ENCODE measurements at places on chromosomes 6 and 20. TPM values are rescaled to one million over a fixed set of nuclear protein-coding genes. Genes with fewer than 3 reads are reported as not detected.
A peak's percentile ranks its signal among the peaks of the same experiment; 100 is the strongest.

DNA sequence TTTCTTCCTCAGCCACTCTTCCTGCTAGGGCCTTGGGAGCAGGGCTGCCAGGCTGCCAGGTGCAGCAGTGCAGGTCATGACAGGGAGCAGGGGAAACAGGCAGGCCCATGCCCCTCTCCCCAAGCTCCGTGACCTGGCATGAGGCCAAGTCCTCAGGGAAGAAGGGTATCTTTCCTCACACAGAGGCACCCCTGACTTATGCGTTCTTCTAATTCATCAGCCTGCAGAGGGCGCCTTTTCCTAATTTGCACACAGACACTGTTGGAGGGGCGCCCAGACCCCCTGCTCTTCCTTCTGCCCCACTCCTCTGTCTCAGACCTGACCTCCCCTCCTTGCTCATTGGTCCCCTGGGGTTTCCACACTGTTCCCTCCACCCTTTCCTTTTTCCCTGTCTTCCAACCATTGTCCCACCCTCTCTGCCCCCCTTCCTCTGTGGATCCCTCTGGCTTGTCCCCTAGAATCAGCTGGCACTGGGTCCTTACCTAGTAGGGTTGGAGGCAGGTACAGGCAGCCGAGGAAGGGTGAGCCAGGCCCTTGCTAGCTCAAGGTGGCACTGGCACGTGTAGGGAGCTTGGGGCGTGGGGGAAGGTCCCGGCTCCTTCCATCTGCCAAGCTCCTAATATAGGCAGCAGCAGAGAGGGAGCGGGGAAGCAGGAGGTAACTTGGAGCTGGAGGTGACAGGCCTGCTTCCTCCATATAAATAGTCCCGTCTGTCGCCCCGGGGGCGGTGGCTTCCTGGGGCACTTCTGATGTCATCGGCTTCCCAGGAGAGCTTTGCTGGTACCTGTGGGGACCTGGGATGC, 154.9 kb upstream of the MLN start:
- no peak for DNase-seq
- peaks cover 4% of the 10 kb centered on the region for H3K27me3 ChIP-seq
- H3K36me3 ChIP-seq, result no peaks in the 10 kb centered on the region
- H3K4me1 ChIP-seq, result no peaks in the 10 kb centered on the region

GRCh38 chr20:58440021-58440767, 51.2 kb downstream of the VAPB start:
- H3K27ac ChIP-seq, result no peak overlapping the region
- DNase-seq, result no peak

- H3K27me3 ChIP-seq, result no peaks in the 10 kb centered on the region
- H3K36me3 ChIP-seq, result no peaks in the 10 kb centered on the region
- H3K27ac ChIP-seq, result no peak overlapping the region
- DNase-seq, result no peak
Measured at GRCh38 chr6:79180052-79180451, 54.4 kb downstream of the HMGN3 start.

DIDO1 gene
- total RNA-seq, result 54.6 TPM

- DNase-seq, result no peak
- H3K36me3 ChIP-seq, result peaks cover 52% of the 10 kb centered on the region
- H3K27me3 ChIP-seq, result no peaks in the 10 kb centered on the region
- peak overlapping the region; percentile 82 for H3K4me3 ChIP-seq
- H3K27ac ChIP-seq, result peak overlapping the region; percentile 93
Measured at GRCh38 chr20:35698298-35699126, 640 bp downstream of the NFS1 start.

DEFB129 gene
- total RNA-seq, result not detected

DNA sequence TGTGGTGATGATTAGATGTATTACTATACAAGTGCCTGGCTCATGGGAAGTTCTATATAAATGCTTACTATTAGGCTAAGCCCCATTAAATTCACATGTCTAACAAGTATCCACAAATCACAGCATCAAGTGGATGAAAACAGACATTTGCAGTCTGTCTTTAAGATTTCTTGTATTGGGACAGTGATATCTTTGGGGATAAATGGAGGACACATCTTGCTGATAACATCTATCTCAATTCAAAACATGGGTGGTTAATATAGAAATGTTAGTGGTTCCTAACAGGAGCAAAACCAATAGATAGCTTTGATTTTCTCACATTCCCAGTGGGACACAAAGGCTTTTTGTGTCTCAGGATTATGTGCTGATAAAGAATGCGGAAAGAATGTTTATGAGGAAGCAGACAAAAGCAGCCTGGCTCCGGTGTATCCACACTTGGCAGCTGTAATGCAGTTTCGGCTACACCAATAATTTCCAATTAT, 29.3 kb downstream of the PTPRK start:
- no peaks in the 10 kb centered on the region for H3K36me3 ChIP-seq
- no peaks in the 10 kb centered on the region for H3K27me3 ChIP-seq
- DNase-seq, result no peak
- peak overlapping the region; percentile 37 for H3K4me3 ChIP-seq

DNA sequence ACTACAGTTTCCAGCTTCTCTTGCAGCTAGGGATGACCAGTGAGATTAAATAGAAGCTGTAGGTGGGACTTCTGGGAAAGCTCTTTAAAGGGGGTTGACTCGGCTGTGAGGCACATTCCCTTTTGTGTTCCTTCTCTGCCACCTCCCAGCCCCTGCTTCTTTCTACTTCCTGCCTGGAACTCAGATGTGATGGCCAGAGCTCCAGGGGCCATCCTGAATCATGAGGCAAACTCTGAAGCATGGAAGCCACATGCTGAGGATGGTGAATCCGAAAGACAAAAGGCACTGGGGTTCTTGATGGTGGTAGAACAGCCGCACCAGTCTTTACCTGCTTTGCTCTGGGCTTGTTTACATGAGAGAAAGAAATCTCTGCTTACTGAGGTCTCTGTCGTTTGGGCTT, 9.1 kb downstream of the CEBPB start:
- peaks cover 5% of the 10 kb centered on the region for H3K36me3 ChIP-seq
- H3K4me1 ChIP-seq, result peaks cover 13% of the 10 kb centered on the region
- H3K27me3 ChIP-seq, result no peaks in the 10 kb centered on the region
- no peak overlapping the region for H3K4me3 ChIP-seq
- no peak for DNase-seq
- H3K27ac ChIP-seq, result no peak overlapping the region

FAM184A gene
- 15.9 TPM for total RNA-seq

- peaks cover 45% of the 10 kb centered on the region for H3K4me1 ChIP-seq
- H3K27ac ChIP-seq, result peak overlapping the region; percentile 92
- H3K4me3 ChIP-seq, result peak overlapping the region; percentile 86
- no peaks in the 10 kb centered on the region for H3K27me3 ChIP-seq
- H3K36me3 ChIP-seq, result peaks cover 63% of the 10 kb centered on the region
Measured at GRCh38 chr20:59032713-59033059, 551 bp upstream of the ATP5F1E start.

- peak; percentile 79 for DNase-seq
- H3K27ac ChIP-seq, result peak within 1 kb of the TSS; percentile 91
- peaks cover 32% of the 10 kb centered on the region for H3K4me1 ChIP-seq
- peak within 1 kb of the TSS; percentile 61 for H3K4me3 ChIP-seq
- H3K36me3 ChIP-seq, result no peaks in the 10 kb centered on the region
Measured at GRCh38 chr6:131950767-131951575, at the start of gene CCN2. Gene CCN2, minus strand, starts transcription at chr6:131951372. Its CDS starts 200 bp downstream, at chr6:131951172.

DNA sequence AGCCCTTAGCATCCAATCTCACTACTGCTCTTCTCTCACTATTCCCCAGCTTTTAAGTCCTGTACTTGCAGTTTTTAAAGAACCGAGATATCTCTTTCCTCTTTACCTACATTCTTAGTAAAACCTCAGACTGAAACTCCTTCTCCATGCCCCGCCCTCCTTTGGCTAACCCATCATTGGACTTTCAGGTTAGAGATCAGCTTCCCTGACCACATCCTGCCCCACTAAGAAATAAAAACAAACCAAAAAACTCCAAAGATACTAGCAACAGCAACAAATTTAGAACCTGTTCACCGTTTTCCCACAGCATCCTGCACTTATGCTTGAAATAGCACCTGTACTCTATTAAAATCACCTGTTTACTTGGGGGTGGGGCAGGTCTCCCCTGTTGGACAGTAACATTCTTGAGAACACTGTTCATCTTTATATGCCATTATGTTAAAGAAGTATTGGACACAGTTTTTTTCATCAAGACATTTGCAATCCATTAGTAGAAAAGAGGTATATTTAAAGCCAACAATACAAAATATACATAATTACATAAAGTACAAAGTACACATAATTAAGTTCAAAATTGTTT, 16.3 kb upstream of the SMAP1 start:
- no peak overlapping the region for H3K27ac ChIP-seq
- no peak for DNase-seq
- no peaks in the 10 kb centered on the region for H3K36me3 ChIP-seq
- no peaks in the 10 kb centered on the region for H3K4me1 ChIP-seq

- H3K4me1 ChIP-seq, result peaks cover 18% of the 10 kb centered on the region
- H3K27me3 ChIP-seq, result no peaks in the 10 kb centered on the region
- H3K36me3 ChIP-seq, result no peaks in the 10 kb centered on the region
- no peak overlapping the region for H3K4me3 ChIP-seq
- peak overlapping the region; percentile 61 for H3K27ac ChIP-seq
Measured at GRCh38 chr20:59047938-59048680, 5.5 kb upstream of the PRELID3B start.

TAB2 gene
- total RNA-seq, result 60.9 TPM

- no peaks in the 10 kb centered on the region for H3K27me3 ChIP-seq
- no peak for DNase-seq
- H3K36me3 ChIP-seq, result peaks cover 48% of the 10 kb centered on the region
- no peak overlapping the region for H3K4me3 ChIP-seq
Measured at GRCh38 chr6:160013987-160014868, 45.3 kb downstream of the IGF2R start.

- H3K36me3 ChIP-seq, result no peaks in the 10 kb centered on the region
- H3K4me3 ChIP-seq, result no peak overlapping the region
- H3K27ac ChIP-seq, result no peak overlapping the region
- no peak for DNase-seq
- H3K4me1 ChIP-seq, result no peaks in the 10 kb centered on the region
Measured at GRCh38 chr6:112522587-112522986, 175.5 kb downstream of the RFPL4B start.

DNA sequence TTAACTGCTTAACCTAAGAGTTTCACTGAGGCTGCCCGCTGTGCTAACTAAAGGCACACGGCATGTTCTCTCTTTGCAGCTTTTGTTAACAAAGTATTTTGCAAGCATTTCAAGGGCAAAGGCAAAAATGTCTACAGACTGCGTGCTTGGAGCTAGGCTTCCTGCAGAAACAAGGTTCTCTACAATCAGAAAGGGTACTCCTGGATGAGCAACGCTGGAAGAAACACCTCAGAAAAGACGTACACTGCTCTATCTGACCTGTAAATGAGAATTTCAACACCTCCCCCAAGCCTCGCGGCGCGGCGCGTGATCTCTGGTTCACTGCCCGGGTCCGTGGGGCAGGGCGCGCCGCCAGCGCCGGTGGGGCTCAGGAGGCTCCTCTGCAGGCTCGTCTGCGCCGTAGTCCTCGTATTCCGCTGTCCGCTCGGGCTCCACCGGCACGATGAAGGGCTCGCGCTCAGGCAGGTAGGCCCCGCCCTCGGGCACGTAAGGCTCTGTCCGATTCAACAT, 120.9 kb downstream of the COL12A1 start:
- no peaks in the 10 kb centered on the region for H3K4me1 ChIP-seq
- no peaks in the 10 kb centered on the region for H3K36me3 ChIP-seq
- peak; percentile 58 for DNase-seq
- H3K27ac ChIP-seq, result no peak overlapping the region
- H3K4me3 ChIP-seq, result peak overlapping the region; percentile 40

- no peaks in the 10 kb centered on the region for H3K4me1 ChIP-seq
- H3K36me3 ChIP-seq, result no peaks in the 10 kb centered on the region
- DNase-seq, result no peak
- no peak overlapping the region for H3K27ac ChIP-seq
Measured at GRCh38 chr6:72720464-72720863, 98.6 kb downstream of the KCNQ5 start.

DNA sequence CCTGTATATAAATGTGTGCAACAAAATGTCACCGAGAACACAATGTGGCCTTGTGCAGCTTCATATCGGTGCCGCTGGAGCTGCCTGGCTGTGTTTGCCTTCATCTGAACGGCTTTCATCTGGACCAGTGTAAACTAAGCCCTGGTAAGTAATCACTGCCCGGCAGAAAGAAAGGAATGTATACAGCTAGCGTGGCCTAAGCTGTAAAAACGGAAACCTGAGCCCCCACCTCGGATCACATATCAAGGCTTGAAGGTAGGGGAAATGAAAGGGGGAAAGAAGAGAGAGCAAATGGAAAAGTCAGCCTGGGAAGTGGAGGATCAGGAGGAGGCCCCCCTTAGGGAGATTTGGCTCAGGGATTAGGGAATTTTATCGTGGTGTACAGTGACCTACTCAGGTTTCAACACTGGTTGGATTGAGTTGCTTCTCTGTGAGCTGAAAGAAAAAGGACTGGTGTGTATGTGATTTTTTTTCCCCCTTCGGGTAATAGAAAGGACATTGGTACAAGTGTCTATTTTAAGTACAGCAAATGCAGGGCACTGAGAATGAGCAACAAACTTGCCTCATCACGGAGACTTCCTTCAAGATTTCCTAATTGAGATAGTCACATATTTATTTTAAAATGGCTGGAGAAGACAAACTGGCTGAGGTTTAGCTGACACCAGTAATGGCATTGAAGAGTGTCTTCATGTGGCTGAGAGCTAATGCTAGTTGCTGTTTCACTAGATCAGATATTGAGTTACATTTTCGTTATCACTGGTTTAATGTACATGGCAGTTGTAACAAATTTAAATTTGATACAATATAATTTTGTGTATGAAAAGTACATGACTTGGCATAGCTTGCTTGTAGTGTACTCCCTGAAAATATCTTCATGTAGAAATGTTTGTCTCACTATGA, 3.5 kb downstream of the SOBP start:
- no peak for DNase-seq
- peaks cover 63% of the 10 kb centered on the region for H3K4me1 ChIP-seq
- H3K4me3 ChIP-seq, result peak overlapping the region; percentile 74
- no peaks in the 10 kb centered on the region for H3K36me3 ChIP-seq
- peaks cover 16% of the 10 kb centered on the region for H3K27me3 ChIP-seq
- no peak overlapping the region for H3K27ac ChIP-seq

EEF1A2 gene
- total RNA-seq, result 0.77 TPM

GRCh38 chr20:47350181-47350550, 6.3 kb downstream of the ZMYND8 start:
- no peaks in the 10 kb centered on the region for H3K27me3 ChIP-seq
- peaks cover 80% of the 10 kb centered on the region for H3K4me1 ChIP-seq
- H3K36me3 ChIP-seq, result peaks cover 12% of the 10 kb centered on the region
- no peak overlapping the region for H3K4me3 ChIP-seq
- no peak for DNase-seq
- H3K27ac ChIP-seq, result peak overlapping the region; percentile 99

DNA sequence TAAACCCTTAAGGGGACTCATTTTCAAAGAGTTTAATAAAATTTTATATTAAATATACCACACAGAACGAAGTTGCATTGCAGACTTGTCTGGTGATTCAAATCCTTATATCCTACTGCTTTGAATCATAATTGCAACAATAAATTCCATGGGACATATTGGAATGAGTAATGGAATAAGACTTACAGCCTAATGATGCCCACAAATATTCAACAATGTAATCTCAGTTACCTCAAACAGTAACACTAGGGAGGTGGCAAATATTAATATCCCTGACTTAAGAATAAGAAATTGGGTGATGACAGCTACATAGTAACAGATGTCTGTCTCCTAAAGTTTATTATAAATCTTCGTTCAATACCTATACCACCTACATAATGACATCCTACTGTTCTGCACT, 52.6 kb downstream of the BMP5 start:
- H3K4me3 ChIP-seq, result no peak overlapping the region
- no peaks in the 10 kb centered on the region for H3K36me3 ChIP-seq
- no peak for DNase-seq
- H3K4me1 ChIP-seq, result no peaks in the 10 kb centered on the region
- H3K27ac ChIP-seq, result no peak overlapping the region
- no peaks in the 10 kb centered on the region for H3K27me3 ChIP-seq

- no peak overlapping the region for H3K27ac ChIP-seq
- DNase-seq, result no peak
- H3K4me3 ChIP-seq, result no peak overlapping the region
- no peaks in the 10 kb centered on the region for H3K4me1 ChIP-seq
- no peaks in the 10 kb centered on the region for H3K27me3 ChIP-seq
Measured at GRCh38 chr6:127966616-127967015, 65.8 kb upstream of the THEMIS start.
